EH (cell line): ENCODE measurements at places on chromosomes 5 and 9.

DNA sequence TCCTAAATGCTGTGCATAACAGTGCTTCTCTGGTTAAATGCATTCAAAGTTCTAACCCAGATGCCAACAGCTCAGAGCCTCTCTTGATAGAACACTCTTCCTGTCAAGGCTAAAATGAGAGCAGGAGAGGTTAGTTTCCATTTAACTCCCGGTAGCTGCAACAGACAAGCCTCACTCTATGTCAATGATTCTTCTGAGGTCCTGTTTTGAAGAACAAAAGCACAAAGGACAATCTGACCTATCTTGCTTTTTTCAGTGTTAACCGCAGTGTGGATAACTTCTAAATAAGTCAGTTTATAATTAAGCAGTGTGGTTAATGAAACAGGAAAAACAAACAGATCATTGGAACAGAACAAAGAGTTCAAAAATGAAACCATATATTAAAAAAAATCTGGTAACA, 80.7 kb downstream of the ANKRD55 start:
- DNase-seq, result no peak

DNA sequence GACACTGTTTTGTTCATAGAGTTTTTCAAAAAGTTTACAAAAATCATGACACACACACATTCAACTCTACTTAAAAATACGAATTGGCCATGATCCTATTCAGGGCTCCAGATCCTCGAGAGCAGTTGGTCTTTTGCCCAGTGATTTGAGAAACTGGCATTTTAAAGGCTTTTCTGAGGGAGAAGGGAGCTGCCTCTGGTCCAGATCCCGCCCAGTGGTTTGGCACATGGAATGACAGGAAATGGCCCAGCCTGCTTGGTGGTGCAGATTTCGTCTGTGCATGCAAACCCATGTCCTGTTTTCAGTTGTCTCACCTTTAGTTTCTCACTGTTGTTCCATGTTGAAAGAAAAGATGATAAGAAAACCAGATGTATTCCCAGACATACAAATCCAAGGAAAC, 3.6 kb downstream of the CAMK4 start:
- peak; percentile 18 for DNase-seq

DNA sequence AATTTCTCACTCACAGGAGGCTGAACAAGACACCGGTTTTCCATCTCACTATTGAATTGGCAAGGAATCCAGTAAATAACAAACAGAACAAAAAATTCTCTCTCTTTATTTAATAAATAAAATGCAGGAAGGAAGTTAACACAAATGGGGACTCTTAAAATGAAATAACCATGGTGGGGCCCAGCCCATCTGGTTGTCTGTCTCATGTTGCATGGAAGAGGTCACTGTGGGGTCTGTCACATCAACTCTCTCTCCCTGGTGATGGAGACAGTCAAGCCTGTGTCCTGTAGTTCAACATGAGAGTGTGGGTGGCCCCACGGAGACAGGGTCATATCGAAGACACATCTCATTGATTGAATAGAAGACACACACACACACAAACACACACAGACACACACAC, 297.7 kb downstream of the IRX2 start:
- DNase-seq, result no peak

GRCh38 chr9:92807031-92807756, 42.6 kb upstream of the BICD2 start:
- DNase-seq, result no peak

- DNase-seq, result no peak
Measured at GRCh38 chr5:136590581-136590980, 225.2 kb upstream of the TRPC7 start.

- DNase-seq, result peak; percentile 66
Measured at GRCh38 chr5:132498152-132498551, 7.6 kb upstream of the IRF1 start.

GRCh38 chr9:76793784-76794431, 29.7 kb downstream of the PCA3 start:
- DNase-seq, result no peak

DNA sequence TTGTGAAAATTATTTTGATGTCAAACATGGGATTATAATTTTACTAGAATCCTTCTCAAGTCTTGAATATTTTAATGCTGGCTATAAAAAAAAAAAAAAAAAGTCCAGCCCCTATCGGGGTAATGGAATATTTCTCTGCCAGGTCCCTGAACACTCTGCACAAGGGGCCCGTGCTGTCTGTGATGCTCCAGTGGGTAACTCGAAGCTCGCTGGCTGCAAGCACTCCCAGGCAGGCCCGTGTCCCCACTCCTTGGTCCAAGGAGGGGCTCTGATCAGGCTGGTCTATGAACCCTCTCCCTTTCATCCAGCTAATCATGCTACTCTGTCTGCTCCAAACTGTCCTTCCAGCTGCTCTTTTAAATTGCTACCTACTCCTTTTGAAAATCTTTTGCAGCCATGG, 180.8 kb downstream of the GAPVD1 start:
- DNase-seq, result no peak

- DNase-seq, result no peak
Measured at GRCh38 chr5:8844206-8844605, 701.7 kb downstream of the SEMA5A start.

- no peak for DNase-seq
Measured at GRCh38 chr9:2190939-2191608, 175.9 kb downstream of the SMARCA2 start.

GRCh38 chr5:42606464-42606869, 150.2 kb upstream of the CCDC152 start:
- no peak for DNase-seq

DNA sequence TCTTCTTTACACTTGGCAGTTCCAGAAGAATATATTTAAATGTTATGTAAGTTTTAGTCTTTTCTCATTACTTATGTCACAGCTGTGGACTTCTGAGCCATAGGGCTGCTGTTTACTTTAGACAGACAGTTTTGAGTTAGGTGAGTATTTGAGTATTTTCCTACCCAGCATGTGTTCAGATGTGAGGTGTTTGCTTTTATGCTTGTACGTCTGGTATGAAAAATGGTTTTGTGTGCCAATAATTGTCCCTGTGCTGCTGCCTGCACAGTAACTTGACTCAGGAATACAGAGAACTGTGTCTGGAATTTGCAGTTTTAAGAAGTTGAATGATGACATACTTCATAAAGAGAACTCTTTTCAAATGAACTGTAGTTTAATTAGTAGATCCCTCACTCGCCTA, 20.8 kb downstream of the MEGF10 start:
- DNase-seq, result no peak

GRCh38 chr5:1167728-1168709, 33.4 kb upstream of the SLC6A19 start:
- peak; percentile 77 for DNase-seq

DNA sequence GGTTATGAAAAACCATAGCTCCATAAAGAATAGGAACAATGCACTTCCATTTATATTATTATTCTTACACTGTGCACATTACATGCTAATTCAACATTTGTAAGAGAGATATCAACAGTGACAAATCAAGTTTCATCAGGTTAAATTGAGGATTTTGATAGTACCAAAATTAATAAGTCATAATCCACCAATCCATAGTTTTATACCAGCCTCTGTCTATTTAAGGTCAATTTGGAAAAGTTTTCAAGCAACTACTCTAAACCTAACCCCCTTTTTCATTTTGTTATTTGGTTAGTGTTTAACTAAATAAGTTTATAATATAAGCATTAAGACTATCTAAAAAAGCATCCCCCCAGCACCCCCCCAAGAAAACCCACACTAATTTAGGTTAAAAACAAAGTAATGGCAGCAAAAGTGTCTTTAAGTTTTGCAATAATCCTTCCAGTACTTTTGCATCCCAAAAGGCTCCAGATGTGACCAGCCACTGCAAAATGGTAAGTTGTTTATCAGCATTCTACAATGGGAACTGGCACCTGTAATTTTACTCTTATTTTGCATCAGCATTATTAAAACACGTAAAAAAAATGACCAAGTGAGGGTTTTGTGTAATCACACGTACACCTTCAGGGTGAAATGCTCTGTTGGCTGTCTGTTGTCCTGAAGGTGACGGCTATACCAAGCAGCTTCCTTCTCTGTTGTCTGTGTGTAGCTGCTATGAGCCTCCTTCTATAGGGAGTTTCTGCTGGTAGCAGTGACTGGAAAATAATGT, 36.8 kb upstream of the SSBP2 start:
- DNase-seq, result peak; percentile 69

DNA sequence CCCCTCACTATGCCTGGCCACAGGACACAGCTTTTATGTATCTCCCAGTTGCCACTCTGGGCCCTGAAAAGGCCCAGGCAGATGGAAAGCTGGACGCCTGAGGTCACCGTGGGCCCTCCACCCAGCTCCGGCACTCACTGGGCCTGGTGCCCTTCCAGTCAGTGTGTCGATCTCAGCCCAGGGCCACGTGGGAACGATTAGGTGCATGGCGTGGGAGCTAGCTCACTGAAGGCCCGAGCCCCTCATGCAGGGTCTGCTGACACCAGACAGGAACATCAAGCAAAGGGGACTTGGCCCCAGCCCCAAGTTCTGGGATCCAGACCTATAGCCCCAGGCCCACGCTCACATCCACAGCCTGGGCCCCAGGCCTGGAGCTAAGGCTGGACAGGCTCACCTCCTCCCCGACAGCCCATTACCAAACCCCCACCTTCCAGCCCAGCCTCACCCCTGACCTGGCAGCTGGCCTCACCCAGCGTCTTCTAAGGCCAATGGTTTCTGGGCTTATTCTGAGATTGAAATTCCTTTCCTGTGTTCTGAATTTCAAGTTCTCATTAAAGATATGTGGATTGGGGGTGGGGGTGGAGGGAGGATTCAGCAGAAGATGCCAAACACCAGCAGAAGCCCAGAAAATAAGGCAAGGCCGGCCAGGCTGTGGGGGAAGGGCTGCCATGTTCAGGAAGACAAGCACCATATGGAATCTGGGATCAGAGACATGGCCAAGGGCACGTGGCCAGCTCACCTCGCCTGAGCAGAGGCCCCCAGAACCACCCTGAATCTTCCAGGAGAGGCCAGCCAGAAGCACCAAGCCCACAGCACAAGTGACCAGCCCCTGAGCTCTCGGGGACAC, 74.5 kb downstream of the ADAMTS2 start:
- DNase-seq, result peak; percentile 92

DNA sequence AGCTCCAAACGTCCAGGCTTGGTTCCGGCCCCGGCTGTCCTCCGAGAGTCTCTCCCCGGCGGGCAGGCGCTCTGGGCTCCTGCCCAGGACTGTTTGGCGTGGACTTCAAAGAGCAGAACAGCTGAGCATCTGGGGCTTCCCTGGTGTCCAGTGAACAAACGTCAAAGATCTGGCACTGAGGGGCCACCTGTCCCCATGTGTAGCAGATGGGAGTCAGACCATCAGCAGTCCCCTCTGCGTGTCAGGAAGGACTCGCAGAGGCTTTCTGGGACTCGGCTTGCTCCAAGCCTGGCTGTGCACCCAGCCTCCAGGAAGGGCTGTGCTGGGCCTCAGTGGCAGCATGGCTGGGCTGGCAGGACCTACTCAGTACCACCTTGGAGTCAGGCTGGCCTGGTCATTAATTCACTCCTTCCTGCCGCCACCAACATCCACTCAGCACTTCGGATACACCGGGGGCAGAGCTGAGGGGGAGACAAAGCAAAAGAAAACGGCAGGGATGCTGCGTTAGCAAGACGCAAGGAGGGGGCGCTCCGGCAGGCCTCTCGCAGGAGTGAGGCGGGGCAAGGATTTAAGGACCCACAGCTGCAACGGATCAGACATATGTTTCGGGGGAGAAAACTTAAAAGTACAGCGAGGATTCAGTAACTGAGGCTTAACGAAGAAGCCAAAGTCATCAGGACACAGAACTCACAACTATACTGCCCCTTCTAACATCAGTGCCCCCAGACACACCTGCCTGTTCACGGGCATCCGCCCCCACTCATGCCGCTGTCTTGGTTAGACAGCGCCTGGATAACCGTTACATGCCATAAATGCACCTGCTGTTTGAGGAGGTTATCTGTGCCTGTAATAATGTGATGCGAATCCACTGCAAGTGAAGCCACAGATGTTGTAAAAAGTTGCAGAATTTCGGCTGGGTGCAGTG, 164.5 kb upstream of the PHYKPL start:
- DNase-seq, result no peak

DNA sequence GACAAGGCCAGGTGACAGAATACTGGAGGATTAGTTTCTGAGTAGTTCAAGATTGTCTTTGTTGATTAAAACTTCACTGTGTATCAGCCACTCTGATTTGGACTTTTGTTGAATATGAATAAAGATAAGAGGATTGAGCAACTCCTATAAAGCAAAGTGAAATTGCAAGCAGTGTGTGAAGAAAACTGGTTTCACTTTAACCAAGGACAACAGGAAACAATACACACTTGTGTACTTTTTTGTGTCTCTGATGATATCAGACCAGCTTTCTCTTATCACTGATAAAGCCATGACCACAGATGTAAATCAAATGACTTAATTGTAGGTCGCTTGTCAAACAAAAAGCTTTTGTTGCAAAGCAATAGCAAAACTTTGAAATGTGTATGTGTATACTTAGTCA, 268.6 kb downstream of the FER start:
- no peak for DNase-seq

DNA sequence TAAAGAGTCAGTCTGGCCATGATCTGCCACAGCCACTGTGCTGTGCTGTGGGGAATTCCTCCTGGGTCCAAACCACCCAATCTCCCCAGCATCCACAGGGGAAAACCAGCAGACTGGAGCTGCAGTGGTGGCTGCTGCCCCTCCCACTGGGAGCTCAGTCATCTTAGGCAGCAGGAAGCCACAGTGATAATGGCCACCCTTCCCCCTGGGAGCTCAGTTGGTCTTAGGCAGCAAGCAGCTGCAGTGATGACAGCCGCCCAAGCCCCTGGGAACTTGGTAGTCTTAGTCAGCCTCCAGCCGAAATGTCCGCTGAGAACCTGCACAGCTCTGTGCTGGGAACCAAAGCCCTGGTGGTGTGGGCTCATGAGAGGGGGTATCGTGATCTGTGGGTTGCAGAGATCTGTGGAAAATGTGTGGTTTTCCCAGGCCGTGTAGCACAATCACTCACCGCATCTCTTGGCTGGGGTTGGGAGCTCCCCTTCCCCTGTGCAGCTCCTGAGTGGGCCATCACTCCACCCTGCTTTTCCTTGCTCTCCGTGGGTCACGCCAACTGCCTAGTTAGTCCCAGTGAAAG, 38.4 kb upstream of the SMIM15 start:
- peak; percentile 20 for DNase-seq

- peak; percentile 15 for DNase-seq
Measured at GRCh38 chr5:171157276-171157675, 151.8 kb upstream of the TLX3 start.

- DNase-seq, result no peak
Measured at GRCh38 chr5:71895546-71895945, 176.5 kb downstream of the CARTPT start.

DNA sequence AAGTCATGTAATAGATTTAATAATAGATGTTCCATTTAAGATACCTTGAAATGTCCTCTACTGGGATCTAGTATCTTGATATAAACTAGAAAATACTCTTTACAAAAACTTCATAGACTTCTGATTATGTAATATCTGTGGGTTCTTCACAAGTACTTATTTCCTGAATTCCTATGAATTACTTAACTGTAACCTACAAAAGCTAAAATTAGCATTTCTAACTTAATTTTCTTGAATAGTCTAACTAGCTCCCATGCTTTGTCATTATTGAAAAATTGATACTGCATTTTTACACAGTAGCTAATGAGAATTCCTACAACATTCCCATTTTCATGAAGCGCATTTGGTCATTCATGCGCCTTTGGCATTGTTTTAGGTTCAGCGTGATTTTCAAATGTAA, 1828.2 kb downstream of the MAT2B start:
- no peak for DNase-seq
